AG20443 (cell line): ENCODE measurements at places on chromosomes 5 and 9.

GRCh38 chr5:56693220-56693579, 122.1 kb upstream of the MAP3K1 start:
- DNase-seq, result no peak

- no peak for DNase-seq
These were observed 5.5 kb upstream of the TNFSF15 start for GRCh38 chr9:114811301-114811700.

DNA sequence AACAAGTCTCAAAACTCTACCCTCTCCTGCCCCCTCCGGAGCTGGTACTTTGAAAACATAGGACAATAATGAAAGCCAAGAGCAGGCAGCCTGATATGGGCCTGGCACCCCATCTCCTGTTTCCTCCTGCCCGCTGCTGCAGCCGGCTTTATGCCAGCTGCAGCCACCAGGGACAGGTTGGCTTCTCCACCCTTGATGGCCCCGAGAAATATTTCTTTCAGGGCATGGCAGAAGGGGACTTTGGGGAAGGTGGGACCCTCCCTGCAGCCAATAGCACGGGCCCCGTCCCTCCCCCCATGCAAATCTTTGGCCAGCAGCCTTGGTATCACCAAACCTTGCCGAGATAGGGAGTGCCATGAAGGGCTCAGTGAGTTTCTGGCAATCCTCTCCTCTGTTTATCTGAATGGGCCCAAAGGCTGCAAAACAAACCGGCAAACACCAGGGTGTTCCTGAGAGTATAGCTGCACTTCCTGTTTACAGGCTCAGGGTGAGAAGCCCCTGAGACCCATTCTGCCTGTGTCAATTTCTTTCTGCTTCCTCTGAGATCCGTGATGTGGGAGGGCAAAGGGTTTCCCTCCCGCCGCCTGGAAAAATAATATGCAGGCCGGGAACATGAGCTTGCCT, 73.4 kb upstream of the BOD1 start:
- DNase-seq, result no peak

- DNase-seq, result no peak
These were observed 688.0 kb upstream of the CTNND2 start for GRCh38 chr5:12592228-12592627.

- DNase-seq, result no peak
These were observed 107.5 kb downstream of the PBX3 start for GRCh38 chr9:125854553-125855275.

DNA sequence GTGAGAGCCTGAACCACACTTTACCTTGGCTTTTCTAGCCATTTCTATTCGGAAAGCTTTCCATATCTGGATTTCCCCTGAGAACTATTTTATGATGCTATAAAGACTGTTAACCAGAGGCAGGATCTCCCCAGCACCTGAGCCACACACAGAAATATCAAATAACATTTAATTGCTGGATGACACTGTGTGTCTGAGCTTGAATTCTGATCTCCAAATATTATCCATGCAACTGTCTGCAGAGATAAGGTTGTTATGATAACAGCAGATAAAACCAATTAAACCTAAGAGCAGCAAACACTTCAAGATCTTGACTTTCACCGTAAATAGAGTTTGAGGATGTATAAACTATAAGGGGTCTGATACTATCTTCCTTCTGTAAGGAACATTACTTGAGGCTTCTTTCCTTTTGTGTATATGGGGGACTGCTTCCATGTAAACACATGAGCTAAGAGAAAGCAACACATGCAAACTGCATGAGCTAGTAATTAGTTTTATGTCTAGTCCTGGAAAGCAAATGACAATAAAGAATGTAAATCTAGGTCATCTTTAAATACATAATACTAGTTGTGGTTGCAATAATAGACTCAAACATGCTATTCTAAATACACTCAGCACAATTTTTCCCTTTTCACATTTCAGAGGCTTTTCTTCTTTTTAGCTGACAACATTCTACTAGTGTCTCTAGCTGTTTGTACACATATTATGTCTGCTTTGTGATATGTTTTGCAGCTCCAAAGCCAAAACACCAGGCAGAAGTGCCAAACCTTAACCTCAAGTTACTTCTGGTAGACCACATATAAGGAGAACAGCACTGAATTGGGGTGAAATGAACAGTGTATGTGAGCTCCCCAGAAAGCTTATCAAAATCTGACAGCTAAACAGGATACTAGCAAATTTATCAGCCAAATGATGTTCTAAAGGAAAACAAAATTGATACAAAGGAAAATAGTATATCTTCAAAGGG, 136.5 kb downstream of the EFNA5 start:
- DNase-seq, result no peak

GRCh38 chr5:74476046-74476818, 164.3 kb downstream of the ENC1 start:
- no peak for DNase-seq

GRCh38 chr9:17928768-17929167, 349.9 kb downstream of the SH3GL2 start:
- no peak for DNase-seq

- DNase-seq, result no peak
These were observed 39.8 kb downstream of the TMEM215 start for GRCh38 chr9:32823101-32823500.

DNA sequence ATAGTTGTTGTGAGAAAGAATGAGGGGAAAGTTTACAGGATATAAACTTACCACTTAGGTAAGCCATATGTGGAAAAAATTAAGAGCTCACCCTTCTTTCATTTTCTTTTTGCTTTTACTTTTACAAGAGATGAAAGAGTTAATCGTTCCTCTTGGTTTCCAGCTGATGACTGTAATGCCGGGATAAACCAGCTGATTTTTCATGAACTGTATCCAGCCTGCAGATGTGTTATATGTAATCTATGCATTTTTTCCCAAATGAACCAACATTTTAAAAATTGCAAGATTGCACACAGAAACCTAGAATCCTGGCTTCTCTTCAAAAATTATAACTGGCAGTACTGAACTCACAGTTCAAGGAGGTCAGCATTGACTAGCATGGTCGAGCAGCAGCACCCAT, 185.9 kb downstream of the GRIA1 start:
- no peak for DNase-seq

GRCh38 chr5:34570721-34571676, 85.1 kb upstream of the RAI14 start:
- peak; percentile 82 for DNase-seq

DNA sequence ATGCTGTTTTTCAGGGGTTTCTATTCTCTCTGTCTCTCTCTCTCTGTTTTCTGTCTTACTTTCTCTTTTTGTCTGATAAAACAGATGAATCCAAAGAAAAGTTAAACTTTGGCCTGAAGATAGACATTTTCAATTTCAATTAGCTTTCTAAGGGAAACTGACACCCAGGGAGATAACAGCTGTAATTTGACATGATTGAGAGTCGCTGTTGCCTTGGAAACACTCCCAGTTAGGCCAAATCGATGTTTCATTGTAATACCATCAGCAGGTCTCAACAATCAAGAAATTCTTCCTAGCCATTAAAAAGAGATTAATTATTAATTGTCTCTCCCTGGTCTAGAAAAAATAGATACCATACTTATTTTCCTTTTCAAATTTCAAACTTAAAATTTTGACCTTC, 53.0 kb downstream of the ENTREP1 start:
- no peak for DNase-seq

DNA sequence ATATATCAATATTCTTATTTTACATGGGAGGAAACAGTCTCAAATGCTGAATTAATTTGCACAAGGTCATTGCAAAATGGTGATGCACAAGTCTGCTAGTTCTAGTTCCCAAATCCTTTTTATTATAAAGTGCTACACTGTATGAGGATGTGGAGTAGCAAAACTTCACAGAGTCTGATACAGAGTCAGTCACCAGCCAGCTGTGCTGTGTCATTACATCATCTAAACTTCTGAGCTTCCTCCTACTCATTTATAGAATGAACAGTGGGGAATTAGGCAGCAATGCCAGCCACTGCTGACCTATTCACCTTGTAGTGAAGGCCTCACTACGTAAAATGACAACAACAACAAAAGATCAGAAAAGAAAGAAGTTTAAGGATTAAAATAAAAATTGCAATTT, 357.8 kb downstream of the TMEM167A start:
- no peak for DNase-seq

GRCh38 chr5:100775533-100775855, 127.6 kb downstream of the ST8SIA4 start:
- DNase-seq, result no peak

DNA sequence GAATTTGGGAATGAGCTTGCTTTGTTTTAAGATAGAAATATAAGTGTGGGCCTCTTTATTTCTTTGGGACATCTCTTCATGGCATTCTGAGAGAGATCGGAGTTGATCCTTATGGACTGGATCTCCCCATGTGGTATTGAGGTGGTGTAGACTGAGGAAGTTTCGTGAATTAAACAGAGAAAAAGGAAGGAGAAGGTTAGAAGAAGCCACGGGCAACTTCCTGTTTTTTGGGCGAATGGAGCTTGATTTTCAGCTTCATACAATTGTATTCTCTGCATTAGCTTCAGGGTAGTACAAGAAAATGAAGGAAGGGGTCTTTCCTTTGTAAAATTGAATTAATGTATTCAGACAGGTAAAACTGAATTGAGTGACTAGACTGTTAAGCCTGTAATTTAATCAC, 70.5 kb upstream of the HMHB1 start:
- no peak for DNase-seq
